ENCODE measurements at places on chromosomes 3 and 15.

- DNase-seq, result no peak
Observed at GRCh38 chr15:44623178-44623577, 40.3 kb downstream of the SPG11 start.

GRCh38 chr3:87287011-87287410, 10.6 kb upstream of the POU1F1 start:
- no peak for DNase-seq

DNA sequence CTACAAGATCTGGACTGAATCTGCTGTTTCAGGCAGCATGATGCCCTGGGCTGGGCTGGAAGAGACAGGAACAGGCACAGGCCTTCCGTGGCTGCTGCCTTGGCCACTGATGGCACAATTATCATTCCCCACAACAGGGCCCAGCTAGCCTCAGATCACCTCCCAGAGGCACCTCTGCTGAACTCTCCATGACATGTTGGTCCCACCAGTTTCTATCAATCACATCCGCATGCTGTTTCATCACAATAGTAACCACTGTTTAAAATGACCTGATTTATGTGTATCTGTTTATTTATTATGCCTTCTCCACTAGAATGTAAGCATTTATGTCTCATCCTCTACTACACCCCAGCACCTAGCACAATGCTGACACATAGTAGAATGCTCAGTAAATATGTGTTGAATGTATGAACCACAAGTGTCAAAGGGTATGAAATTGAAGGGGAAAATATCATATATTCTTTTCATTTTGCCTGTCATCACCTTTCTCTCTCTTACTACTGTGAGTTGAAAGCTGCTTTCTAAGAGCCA, 32.7 kb upstream of the ZBTB38 start:
- DNase-seq, result no peak

DNA sequence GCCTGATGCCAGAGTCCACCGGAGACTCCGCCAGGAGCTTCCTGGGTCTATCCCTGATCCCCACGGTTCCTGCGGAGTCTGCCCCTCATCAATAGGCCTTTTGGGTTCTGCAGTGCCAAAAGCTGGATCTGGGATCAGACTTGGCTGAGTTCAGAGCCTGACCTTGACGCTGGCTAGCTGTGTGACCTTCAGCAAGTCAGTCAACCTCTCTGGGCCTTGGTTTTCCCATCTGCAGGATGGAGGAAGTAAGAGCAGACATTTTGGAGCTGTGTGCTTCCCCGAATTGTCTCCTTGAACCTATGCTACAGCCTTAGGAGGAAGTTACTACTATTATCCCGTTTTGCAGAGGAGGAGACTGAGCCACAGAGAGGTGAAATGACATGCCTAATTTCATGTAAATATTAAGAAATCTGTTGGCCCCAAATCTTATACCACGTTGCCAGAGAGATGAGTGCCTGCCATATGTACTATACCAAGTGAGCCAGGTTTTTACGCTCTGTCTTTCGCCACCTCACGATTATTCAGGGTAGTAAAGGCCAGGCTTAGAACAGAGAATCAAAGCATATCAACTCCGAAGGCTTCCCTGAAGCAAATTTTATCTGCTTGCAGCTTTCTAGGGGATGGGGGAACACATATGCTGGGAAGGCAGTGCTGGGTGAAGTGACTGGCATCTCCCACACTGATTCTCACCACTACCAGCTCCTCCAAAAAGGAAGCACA, 112.5 kb downstream of the SRGAP3 start:
- no peak for DNase-seq

DNA sequence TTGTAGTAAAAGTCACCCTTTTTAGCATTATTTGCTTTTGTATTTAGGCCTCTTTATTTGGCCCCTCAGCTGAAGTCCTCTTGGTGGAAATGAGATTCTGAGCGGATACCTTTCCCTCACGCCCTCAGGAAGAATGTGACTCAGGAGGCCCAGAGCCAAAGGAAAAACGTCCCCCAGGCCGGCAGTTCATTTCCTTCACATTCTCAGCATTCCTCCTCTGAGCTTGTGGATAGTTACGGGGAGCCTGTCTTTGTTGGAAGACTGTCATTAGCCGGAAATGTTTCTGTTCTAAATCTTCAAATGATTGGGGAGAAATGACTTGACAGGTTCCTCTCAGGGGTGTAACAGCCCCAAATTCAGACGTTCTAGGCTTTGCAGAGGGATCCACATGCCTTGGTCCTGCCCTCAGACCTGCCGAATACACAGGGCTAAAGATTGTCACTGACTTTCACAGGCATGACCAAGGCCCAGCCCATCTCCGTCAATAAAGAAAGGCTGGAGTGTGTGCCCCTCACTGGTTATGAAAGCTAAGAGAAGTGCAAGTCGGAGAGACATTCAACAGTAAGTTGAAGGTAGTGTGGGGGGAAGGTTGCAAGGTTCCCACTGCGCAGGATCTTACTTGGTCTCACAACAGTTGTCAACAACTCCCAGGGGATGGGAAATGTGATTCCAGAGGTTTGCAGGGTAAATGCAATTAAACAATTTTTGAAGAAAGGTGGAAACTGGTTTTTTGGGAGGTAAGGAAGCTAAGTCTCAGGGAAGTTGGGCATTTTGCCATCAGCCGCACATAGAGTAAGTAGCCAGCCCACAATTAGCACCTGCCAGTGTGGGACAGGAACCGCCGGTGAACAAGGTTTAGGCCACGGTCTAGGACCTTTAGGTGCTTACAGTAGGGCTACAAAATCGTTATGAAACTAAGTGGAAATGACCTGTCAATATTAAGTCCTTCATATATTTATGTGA, 39.7 kb upstream of the MYZAP start:
- no peak for DNase-seq
